ENCODE measurements at places on chromosomes 3 and 15. TPM values are rescaled to one million over a fixed set of nuclear protein-coding genes. Genes with fewer than 3 reads are reported as not detected.

The OXSR1 gene
- 56.6 TPM for total RNA-seq

DNA sequence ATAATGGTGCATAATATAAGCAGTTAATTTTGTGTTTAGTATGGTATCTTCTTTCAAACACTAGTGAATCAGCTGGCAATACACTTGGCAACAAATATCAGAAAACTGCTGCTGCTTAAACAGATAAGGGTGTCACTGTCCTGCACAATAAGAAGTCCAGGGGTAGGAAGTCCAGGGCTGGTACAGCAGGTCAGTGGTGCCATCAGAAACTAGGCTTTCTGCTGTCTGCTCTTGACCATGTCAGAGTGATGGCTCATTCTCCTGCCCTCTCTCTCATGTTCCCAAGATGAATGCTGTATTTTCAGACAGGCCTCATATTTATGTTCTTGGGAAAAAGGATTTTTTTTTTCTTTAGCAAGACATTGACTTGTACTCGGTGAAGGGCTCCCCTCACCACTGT, 9.2 kb upstream of the GRK7 start:
- no peak for DNase-seq

DNA sequence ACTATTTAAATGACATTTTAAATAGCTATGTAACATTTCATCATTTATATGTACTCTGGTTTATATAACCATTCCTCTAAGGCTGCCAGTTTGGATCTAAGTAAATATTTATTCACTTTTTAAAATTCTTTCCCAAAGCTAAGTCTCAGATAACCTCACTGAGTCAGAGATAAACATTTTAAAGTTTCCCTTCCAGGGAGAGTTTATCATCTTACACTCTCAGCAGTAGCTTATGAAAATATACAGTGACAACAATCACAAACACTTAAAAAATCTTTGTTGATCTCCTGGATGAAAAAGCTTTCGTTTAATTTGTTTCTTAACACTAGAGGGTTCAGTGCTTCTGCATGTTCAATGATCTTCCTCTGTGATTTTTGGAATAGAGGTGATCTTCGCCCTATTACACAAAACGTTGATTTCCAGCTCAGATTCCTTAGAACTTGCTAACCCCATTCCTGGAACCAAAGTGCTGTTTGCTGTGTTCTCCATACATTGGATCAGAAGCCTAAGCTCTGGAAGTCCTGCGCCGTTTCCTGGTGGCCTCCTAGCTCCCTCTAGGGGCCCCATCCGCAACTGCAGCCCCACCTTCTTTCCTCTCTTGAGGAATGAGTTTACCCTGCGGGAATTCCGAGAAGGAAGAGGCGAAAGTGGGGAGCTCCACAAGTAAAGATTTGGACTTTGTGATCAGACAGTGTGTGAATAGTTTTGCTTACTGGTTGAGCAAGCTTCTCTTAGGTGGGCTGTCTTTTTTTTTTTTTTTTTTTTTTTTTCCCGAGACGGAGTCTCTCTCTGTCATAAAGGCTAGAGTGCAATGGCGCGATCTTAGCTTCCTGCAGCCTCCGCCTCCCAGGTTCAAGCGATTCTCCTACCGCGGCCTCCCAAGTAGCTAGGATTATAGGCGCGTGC, 29.3 kb upstream of the SACM1L start:
- DNase-seq = peak; percentile 92

The PLA2G4E gene
- total RNA-seq = 0.72 TPM

The CNBP gene
- total RNA-seq = 303 TPM

GRCh38 chr15:69725275-69725674, 272.7 kb downstream of the RPLP1 start:
- no peak for DNase-seq

All from umbilical cord (tissue), 2 donors.